ENCODE measurements at places on chromosomes 5 and 9.

- no peak for DNase-seq
These were observed 89.0 kb downstream of the ARSB start for GRCh38 chr5:78896132-78896531.

GRCh38 chr5:127909066-127909465, 174.5 kb upstream of the SLC12A2 start:
- no peak for DNase-seq

DNA sequence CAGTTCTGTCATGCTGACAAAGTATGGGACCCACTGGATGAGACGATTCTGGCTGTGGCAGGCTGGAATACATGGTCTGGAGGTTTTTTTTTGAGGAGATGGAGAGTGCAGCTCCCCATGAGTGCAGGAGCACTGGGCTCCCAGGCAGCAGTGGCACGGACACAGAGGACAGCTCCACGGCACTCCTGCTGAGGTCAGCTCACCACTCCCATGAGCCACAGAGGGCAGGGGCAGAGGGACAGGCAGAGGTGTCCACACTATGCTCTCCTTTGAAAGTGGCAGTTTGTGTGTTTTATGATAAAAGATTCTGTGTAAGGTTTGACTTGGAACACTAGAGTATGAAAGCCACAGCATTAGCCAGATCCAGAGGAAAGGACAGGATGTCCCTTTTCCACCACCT, 114.4 kb downstream of the UBE2R2 start:
- DNase-seq: no peak

- DNase-seq: no peak
These were observed 123.4 kb upstream of the CXCL14 start for GRCh38 chr5:135702191-135702590.

DNA sequence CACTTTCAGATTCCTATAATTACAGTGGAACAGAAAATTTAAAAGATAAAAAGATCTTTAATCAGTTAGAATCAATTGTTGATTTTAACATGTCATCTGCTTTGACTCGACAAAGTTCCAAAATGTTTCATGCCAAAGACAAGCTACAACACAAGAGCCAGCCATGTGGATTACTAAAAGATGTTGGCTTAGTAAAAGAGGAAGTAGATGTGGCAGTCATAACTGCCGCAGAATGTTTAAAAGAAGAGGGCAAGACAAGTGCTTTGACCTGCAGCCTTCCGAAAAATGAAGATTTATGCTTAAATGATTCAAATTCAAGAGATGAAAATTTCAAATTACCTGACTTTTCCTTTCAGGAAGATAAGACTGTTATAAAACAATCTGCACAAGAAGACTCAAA, 29.5 kb downstream of the ZFYVE16 start:
- no peak for DNase-seq

- DNase-seq: no peak
These were observed 61.4 kb upstream of the SHISAL2B start for GRCh38 chr5:64628901-64629300.

- DNase-seq: no peak
These were observed 2331.9 kb downstream of the MAT2B start for GRCh38 chr5:165837286-165837685.

DNA sequence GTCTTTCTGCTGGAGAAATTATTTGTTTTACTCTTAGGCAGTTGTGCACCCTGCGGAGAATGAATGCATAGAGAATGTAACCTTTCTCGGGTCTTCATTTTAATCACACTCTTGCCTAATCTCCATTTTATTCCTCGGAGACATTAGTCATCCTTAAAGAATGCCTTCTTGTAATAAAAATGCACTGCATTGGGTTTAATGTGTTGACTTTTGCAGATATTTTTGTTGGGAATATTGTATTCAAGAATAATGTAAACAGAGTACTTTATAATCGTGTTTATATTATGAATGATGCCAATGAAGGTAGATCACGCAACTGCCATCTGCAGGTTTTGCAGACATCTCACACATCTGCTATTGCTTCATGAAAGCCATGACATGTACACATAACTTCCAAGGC, 1093.9 kb upstream of the CDH6 start:
- DNase-seq: no peak

DNA sequence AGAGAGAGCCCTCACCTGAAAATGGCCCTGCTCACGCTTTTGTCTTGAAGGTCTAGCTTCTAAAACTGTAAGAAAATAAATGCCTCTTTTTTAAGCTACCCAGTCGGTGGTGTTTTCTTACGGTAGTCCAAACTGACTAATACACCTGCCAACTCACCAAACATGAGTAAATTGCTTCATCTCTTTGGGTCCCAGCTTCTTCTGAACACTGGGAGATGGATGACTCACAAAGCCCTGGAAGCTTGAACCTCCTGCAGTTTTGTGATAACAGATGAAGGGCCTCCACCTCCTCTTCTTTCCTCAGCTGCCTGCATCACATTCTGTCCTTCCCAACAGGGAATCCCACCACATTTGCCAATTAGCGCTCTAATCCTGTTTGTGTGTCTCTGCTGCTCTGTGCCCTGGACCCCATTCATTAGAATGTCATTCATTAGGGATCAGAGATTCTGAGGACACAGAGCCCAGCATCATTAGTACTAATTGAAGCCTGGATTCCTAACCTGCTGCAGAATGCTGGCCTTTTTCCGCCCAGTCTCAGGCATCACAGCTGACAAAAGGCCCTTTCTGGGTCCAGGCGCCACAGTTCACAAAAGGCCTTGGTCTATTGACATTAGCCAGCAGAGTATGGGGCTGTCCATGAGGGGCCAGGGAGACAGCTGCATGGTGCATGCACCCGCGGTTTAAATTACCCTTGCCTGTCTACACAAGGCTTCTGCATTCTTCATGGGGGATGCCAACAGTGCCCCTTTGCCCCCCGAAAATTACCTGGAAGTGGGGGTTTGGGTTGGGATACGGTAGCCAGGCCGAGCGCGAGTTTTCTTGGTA, 349.3 kb downstream of the SEMA5A start:
- DNase-seq: no peak

DNA sequence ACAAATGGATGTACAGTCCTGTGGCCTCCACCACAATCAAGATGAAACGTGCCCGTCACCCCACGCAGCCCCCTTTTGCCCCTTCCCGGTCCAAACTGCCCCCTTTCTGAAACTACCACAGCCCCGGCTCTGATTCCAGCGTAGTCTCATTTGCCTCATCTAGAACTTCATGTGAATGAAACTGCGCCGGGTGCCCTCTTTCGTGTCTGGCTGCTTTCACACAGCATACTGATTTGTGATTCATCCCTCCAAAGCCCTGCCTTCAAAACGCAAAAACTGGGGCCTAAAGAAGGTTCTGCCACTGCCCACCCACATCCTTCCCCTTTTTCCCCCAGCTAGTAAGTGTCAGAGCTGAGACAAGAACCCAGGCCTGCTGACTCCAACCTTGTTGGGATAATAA, 31.5 kb upstream of the NCS1 start:
- no peak for DNase-seq

DNA sequence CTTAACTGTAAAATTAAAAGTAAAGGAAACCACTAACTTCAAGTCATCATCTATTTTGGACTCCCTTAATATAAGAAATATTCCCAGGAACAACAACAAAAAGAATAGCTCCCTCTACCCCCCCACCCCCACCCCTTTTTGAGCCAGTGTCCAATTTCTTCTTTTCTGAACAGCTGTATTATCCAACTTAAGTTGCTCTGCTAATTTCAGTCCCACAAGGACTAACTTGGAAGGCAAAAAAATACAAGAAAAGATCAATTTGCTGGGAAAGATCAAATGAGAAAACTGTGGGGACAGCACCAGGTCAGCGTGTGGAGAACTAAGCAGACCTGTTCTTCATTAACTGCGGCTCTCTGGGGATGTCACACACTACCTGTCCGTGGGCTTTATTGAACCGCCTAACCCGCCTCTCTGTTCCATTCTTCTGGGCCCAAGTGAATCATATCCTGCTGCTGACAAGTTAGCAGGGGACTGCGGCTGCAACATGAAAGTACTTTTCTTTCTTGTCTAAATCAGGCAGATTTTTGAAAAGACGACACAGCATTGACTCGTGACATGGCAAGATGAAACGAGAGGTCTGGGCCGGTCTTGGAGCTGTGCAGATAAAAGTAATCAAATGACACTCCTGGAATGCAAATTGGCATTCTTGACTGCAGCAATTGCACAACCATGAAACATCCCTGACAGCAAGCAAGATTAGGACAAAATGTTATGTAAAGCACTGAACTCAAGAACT, 2.7 kb downstream of the BNC2 start:
- no peak for DNase-seq

DNA sequence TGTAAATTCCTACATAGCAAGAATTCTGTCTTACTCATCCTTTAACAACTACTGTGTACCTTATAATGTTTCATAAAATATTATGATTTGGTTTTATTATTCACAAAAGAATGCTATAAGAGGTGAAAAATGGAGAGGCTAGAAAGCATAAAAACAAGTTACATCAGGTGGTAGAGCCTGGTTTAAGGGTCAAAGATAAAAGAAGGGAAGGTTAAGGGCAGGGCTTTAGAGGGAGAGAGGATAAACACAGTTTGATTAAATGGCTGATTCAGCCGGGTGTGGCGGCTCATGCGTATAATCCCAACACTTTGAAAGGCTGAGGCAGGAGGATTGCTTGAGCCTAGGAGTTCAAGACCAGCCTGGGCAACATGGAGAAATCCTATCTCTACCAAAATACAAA, 40.4 kb upstream of the HSPB3 start:
- no peak for DNase-seq

- DNase-seq: peak; percentile 79
These were observed 204.8 kb downstream of the C9orf50 start for GRCh38 chr9:129415942-129416651.
